ENCODE measurements at places on chromosomes 7 and 10.

DNA sequence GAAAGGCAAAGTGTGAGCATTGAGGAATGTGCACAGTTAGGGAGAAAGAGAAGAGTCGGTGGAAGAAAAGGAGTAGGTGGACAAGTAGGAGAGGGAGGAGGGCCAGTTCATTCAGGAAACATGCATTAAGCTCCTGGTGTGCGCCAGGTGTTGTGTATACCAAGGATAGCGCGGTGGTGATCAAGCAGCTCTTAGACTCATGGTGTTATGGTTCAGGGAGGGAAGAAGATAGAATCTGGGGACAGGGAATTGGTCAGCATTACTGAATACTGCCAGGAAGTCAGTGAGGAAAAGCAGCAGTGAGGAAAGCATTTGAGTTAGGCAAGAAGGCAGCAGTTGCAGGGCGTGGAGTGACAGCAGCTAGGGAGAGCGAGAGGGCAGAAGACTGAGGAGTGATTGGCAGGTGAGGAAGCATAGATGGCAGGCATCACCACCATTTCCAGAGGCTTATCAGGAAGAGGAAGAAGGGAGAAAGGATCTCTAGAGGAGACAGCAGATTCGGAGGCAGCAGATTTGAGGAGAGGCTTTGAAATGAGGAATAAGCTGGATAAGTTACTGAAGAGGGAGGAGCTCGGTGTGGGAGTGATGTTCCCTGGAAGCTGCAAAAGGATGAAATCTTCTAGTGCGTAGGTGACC, 265.6 kb downstream of the GFRA1 start:
- DNase-seq: no peak

GRCh38 chr10:93755443-93756116, 2.2 kb upstream of the LGI1 start:
- no peak for DNase-seq

- DNase-seq: no peak
These were observed 84.7 kb downstream of the TMEM178B start for GRCh38 chr7:141158561-141158960.

DNA sequence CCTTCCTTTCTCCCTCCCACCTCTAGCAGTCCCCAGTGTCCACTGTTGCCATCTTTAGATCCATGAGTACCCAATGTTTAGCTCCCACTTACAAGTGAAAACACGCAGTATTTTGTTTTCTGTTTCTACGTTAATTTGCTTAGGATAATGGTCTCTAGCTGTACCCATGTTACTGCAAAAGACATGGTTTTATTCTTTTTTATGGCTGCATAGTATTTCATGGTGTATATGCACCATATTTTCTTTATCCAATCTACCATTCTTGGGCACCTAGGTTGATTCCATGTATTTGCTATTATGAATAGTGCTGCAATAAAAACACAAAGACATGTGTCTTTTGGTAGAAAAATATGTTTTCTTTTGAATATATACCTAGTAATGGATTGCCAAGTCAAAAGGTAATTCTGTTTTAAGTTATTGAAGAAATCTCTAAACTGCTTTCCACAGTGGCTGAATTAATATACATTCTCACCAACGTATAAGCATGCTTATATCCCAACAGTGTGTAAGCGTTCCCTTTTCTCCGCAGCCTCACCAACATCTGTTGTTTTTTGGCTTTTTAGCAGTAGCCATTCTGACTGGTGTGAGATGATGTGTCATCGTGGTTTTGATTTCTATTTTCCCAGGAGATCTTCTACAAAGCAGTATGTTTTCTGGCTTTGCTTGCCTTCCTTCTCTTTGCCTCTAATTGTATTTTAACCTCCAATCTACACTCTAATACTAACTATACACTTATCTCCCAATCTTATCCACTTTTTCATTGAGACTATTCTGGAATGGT, 179.5 kb upstream of the PHF14 start:
- no peak for DNase-seq

- no peak for DNase-seq
These were observed 25.6 kb downstream of the TMEM196 start for GRCh38 chr7:19747740-19748339.

DNA sequence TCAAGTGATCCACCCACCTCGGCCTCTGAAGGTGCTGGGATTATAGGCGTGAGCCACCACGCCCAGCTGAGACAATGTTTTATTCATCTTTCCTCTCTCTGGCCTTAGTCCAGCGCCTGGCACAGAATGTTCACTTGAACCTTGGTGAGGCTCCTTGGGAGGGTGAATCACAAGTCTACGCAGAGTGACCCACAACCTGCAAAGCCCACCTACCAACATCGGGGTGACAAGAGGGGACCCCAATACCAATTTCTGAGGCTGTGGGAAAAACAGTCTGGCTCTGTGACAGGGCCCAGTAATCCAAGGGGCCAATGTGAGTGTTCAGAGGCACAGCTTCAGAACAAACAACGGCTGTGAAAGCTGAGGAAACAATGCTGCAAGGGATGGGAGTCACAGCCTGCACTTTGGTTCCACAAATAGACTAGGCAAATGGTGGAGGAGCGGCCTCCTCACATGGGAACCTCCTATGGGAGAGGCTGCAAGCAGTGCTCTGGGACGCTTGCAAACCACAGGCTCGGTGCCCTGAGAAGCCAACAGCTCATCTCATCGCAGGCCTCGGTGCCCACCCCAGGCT, 5.6 kb upstream of the MALSU1 start:
- no peak for DNase-seq

- no peak for DNase-seq
These were observed 683 bp downstream of the MACROH2A2 start for GRCh38 chr10:70053218-70053840.

Measured in CD4-positive, alpha-beta T cell treated with Interleukin-6 at 100 ng/mL for 8 hours (primary cell).